ENCODE measurements at places on chromosomes 5 and 9. TPM values are rescaled to one million over a fixed set of nuclear protein-coding genes. Genes with fewer than 3 reads are reported as not detected.
A peak's percentile ranks its signal among the peaks of the same experiment; 100 is the strongest.

The STARD4 gene
- total RNA-seq, result 11.9 TPM

The RHOBTB3 gene
- 0.25 TPM for total RNA-seq

The REEP2 gene
- total RNA-seq, result 0.44 TPM

The SLC1A1 gene
- total RNA-seq, result not detected

The INSL6 gene
- total RNA-seq, result not detected

The CDH6 gene
- not detected for total RNA-seq

The RAD1 gene
- total RNA-seq, result 33.9 TPM

The WNT8A gene
- total RNA-seq, result not detected

The CDO1 gene
- total RNA-seq, result not detected

The CXCL14 gene
- total RNA-seq, result not detected

The SLC6A7 gene
- total RNA-seq, result not detected

The FOXD4L4 gene
- 0.42 TPM for total RNA-seq

DNA sequence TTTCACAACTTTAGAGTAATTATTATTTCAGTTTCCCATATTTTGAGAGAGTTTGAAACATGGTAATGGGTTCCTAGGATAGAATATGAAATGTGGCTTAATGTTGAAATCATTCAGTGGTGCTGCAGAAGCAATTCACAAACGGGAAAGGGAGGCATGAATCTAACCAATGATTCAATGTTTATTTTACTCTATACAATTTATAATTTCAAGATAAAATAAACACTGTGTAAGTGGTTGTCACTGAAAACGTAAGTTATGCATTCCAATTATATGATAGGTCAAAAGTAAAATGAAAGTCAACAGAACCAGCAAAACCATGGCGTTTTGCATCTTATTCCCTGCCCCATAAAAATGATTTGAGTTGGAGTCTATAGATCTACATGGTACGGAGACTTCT is 1207.1 kb upstream of the CDH18 start:
- DNase-seq, result no peak

DNA sequence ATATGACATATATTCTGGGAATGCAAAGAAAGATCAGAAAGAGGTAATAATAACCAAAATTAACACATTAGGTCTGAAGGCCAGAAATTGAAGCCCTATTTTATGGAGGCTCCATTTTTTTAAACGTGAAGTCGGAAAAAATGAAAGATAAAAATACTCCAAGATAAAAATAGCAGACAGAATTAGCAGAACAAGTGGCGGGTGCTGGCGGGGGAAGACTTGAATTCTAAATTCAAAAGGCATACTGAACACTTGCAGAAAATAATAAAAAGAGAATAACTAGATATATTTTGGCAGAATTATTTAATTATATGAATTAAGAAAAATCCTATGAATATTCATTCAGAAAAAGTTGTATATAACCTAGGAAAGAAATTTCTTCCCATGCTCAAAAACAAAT is 543.7 kb upstream of the ACO1 start:
- DNase-seq, result no peak

- DNase-seq, result no peak
Measured at GRCh38 chr9:137506702-137507171, 43.5 kb downstream of the PNPLA7 start.

GRCh38 chr5:115472271-115473025 is 72.1 kb downstream of the FEM1C start:
- DNase-seq, result no peak

DNA sequence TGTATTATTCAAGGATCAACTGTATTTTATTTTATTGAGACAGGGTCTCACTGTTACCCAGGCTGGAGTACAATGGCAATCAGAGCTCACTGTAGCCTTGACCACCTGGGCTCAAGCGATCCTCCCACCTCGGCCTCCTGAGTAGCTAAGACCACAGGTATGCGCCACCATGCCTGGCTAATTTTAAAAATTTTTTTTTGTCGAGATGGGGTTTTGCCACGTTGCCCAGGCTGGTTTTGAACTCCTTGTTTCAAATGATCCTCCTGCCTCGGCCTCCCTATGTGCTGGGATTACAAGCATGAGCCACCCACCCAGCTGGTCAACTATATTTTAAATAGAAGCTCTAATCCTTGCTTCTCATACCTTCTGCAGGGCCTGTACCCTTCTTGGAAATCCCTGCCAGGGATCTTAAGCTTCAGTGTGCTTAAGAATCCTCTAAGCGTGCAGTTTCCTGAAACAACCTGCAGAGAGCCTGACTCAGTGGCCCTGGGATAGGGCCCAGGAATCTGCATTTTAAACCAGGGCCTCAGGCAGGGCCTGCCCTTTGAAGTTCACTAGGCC is 2.9 kb downstream of the AKNA start:
- DNase-seq, result no peak

GRCh38 chr9:34496149-34496712 is 26.6 kb downstream of the ENHO start:
- DNase-seq, result no peak

- no peak for DNase-seq
Measured at GRCh38 chr5:174559141-174559540, 165.2 kb upstream of the MSX2 start.

GRCh38 chr5:78716206-78716605 is 67.6 kb upstream of the LHFPL2 start:
- no peak for DNase-seq

GRCh38 chr5:123359454-123360200 is 63.6 kb downstream of the CEP120 start:
- no peak for DNase-seq

DNA sequence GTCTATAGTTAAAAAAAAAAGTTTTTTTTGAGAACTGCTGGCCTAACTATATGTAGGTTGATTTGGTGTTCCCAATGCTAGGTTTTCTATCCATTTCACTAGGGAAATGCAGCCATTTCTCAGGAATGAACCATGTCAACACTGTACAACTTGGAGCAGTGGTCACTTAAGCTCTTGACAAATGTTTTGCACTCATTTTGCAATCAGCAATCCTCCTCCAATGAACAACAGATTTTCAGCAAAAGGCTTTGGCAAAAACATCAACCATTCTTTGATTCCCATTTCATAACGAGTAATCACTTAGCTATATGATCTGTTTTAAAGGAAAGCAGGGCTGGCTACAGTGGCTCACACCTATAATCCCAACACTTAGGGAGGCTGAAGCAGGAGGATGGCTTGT is 17.9 kb downstream of the STRBP start:
- no peak for DNase-seq

GRCh38 chr9:130364619-130365322 is 80.0 kb upstream of the ASS1 start:
- no peak for DNase-seq

GRCh38 chr5:84237126-84237525 is 147.6 kb downstream of the EDIL3 start:
- DNase-seq, result no peak

GRCh38 chr5:9892696-9893095 is 262.5 kb upstream of the TAS2R1 start:
- no peak for DNase-seq

GRCh38 chr9:131773911-131774379 is 34.1 kb upstream of the RAPGEF1 start:
- peak; percentile 19 for DNase-seq

DNA sequence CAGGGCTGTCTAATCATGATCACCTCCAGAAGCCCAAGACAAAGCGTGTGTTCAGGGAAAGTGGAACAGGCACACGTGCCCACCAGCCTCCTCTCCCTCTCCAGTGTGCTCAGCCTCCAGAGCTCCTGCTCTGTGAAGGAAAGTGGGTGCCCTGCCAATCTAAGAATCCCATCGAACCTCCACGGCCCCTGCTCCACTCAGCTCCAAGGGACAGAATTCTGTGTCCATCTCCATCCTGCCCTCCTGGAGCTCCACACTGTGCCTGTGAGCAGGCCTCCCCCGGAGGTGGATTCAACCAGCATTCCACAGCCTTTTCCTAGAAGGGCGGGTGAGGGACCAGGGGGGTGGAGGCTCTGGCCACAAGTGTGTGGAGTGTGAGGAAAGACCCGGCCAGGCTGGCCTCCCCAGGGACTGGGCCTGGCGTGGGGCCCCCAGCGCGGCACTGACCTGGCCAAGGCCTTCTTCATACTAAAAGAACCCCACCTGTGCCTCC is 6.0 kb downstream of the EEIG1 start:
- no peak for DNase-seq

DNA sequence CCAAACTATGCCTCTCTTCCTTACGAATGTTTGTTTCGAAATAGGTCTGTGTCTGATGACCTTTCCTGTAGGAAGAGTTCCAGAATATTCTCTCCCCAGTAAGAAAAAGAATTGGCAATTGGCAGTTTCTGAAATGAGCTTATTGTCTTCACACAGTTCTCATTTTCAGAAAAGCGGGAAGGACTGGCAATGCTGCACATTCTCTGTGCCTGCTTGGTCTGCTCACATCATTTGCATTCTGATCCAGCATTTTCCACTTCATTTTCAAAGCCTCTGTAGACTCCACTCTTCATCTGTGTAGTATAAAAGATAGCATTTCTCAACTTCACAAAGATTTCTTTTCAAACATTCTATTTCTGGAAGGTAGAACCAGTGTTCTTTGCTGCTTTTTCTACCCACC is 120.6 kb upstream of the CCDC112 start:
- DNase-seq, result no peak

- DNase-seq, result no peak
Measured at GRCh38 chr9:136522314-136523237, 23.3 kb downstream of the NOTCH1 start.

DNA sequence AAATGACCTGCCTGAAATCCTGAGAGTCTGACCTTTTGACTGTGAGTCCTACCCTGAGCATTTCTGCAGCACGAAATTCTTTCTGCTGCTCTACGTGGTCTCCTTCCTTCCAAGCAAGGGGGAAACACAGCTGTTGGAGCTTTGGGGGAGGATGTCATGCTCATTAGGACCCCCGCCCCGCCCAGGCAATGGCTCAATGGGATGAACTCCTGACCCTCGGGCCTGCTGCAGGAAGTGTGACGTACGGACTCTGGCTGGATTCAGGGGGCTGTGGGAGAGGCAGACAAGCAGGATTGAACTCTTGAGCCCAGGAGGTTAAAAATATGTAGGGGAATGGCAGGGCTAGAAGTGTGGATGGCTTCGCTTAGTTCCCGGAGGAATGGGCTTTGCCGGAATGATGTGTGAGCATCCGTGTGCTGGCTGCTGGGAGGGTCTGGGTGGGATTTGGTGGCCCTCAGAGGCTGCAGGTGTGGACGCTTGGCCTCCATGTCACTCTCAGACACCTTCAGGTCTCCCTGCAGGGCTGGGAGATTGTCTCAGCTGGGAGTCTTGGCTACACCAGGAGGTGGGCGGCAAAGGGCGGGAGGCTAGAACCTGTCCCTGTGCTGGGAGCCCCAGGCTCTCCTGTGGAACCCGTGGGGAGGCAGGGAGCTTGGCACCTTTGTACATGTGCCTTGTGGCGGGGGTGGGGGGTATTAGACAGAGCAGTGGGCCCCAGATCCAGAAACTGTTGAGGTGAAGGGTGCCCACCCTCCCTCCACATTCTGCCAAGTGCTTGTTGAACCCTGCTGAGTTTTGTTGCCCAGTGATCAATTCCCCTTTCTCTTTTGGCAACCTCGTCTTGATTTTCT is 26.3 kb downstream of the STC2 start:
- DNase-seq, result no peak

DNA sequence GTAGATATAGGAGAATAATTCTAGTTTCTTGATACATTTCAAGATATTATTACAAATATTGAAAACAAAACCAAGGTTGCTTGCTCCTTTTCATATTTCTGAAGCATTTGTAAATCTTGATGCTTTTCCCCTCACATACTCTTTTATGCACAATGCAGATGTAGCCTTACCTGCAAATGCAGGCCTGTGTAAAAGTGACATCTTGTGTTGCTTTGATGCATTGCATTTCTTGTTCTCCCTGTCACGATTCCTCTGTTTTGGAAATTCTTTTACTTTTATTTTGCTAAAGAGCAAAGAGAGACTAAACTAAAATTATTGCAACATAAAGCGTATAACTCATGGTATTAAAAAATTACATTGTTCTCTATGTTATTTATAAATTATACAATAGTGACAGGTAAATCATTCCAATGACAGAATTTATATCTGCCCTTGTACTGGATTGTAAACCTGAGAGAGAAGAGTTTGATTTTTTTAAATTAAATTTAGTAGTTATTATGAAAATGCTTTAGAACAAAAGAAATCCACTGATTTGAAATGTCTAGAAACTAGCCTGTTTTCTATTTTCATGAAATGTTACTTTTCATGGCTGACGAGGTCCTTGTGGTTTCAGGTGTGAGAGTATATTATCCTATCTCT is 970.0 kb downstream of the MAT2B start:
- DNase-seq, result no peak

- DNase-seq, result no peak
Measured at GRCh38 chr9:89750117-89750791, 145.4 kb downstream of the GADD45G start.

DNA sequence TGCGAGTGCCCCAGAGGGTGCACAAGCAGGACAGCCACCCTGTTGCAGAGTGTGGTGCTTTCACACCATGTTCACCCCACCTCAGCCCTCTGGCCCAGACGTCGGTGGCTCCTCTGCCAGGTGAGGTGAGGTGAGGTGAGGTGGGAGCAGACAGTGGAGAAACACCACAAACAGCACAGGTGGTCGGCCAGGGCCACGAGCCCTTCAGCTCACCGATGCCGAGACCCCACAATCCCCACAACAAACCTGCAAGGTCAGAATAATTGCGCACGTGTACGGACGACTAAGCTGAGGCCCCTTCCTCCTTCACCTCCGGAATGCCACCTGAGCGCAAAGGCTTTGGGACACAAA is 10.5 kb downstream of the BRD3 start:
- DNase-seq, result no peak

DNA sequence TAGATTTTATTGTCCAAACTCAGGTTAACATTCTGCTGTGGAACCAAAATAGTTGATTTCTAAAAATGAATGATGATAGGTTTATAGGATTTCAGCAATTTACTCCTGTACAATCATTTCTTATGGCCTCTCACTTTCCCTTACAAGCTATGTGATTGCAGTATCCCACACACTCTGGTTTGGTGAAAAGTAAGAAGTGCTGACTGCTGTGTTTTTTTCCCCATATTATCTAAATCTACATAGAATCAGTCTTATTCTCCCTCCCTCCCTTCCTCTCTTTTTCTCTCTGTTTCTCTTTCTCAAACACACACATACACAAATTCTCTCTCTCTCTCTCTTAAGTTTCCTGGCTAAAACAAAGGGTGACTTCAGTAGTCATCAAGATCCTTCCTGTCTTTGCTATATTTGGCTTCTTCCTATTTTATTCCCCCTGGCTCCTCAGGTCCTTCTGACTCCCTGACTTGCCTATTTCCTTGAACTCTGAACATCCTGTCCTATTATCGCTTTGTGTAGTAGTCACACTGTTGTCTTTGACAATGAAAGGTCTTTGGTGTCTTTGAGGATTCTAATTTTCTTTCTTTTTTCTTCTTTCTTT is 55.9 kb upstream of the HAPLN1 start:
- no peak for DNase-seq

GRCh38 chr5:94901191-94901979 is 282.9 kb downstream of the SLF1 start:
- no peak for DNase-seq

DNA sequence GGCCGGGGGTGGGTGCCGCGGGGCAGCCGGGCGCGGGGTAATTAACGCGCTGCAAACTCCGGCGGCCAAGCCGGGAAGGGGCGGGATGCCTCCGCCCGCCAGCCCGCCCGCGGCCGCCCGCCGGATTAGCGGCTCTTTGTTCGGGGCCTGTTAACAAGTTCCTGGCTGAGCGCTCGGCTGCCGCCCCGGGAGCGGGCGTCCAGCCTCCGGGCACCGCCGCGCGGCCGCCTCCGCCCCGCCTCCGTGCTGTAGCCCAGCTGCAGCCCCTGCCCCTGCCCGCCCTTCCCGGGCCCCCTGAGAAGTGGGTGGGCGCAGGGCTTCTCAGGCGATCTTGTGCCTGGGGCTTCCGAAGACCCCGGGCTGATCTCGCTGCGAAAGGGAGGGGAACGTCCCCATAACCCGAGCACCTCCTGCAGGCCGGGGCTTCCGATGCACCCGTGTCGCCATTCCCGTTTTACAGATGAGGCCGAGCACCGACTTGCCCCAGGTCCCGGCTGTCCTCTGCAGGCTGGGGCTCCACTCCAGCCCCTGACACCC is 7.5 kb downstream of the UNC5A start:
- DNase-seq, result no peak
